ENCODE measurements at places on chromosomes 6 and 20.

- DNase-seq = peak; percentile 30
These were observed 684 bp downstream of the ZNFX1 start for GRCh38 chr20:49276961-49277785.

GRCh38 chr6:21395121-21395520 lies 198.4 kb upstream of the SOX4 start:
- no peak for DNase-seq

- no peak for DNase-seq
These were observed 89.5 kb downstream of the SNX5 start for GRCh38 chr20:17878912-17879602.

DNA sequence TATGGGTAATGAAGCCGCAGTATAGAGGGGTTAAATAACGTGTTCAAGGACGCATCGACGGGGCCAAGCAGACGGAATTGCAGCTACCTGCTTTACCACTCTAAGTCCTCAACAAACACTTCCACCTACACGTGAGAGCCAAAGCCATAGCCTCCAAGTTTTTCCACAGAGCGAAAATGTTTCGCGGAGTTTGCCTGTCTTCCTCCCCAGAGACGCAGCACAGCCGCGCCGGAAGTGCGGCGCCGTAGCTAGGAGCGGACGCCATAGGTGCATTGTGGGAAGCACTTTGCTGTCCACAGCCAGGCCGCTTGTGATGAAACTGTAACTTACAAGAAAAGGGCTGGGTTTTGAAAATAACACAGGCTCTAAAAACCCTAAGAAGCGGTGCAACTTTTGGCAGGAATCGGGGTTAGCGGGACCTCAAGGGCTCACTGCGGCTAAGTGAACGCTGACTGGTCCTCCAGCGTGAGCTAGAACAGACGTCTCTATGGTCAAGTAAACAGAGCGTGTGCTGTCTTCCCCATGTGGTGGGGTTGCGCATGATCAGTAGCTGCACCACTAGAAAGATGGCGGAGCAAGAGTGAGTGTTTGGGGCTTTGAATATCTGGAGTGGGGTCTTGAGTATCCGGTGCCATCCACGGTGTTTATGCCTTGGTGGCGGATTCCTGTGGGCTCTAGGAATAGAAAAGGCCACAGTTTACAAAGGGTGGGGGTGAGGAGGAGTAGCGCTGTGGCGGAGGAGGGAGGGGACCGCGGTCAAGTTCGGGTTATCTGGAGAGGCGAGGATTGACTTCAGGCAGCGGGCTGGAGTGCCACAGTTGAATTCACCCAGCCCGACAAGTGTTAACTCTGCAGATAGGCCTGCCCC lies at the start of gene RPL7L1:
RPL7L1 (plus strand) TSS at position 245 of the 868 bp plus-strand sequence; CDS start at position 540, 295 bp downstream.
- peak; percentile 83 for DNase-seq

DNA sequence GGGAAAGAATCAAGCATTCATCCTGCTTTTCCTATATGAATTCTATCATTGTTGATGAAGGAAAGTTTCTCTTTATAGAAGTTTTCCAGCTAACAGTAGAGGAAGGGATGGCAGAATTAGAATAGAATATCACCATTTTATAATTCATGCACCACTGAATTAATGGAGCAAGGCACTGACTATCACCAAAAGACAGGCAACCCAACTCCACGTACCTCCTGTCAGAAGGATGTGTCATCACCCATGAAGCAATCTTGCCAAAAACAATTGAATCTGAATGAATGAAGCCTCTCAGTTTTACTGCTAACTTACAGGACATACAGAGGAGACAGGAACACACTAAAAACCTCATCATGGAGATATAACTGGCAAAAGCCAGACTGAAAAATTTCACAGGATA lies 122.4 kb downstream of the NFATC2 start:
- no peak for DNase-seq

- DNase-seq = no peak
These were observed 9.7 kb upstream of the JAG1 start for GRCh38 chr20:10683537-10683936.

DNA sequence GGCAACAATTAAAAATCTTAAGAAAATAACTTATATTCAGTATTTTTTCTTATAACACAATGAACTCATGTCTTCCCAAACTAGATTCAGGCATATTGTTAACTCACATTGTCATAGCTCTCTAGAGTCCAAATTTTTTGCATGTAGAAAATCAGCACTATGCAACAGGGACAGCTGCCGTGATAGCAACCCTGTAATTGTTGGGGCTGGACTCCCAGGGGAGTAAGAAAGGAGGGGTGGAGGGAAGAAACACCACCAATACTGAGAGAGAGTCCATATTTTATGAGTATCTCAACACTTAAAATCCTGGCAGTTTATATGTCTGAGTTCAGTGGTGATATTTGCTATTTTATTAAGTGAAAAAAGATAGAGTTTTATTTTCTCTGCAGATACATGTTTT lies 89.6 kb upstream of the HS3ST5 start:
- no peak for DNase-seq

GRCh38 chr6:52435345-52435744 lies 15.2 kb downstream of the EFHC1 start:
- DNase-seq = no peak

DNA sequence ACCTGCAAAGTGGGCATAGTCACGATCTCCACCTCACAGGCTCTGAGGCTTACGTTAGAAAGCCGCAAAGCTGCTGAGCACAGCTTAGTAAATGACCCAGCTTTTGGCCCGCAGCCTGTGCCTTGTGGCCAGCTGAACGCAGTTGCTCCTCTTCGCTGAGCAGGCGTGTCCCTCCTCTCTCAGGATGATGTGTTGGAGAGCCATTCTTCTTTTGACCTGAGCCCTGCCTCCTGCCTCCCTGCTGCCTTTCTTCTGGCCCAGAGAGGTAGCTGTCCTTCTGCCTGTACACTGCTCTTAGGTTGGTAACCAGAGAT lies 47.6 kb upstream of the MYL9 start:
- no peak for DNase-seq

- DNase-seq = no peak
These were observed 255.4 kb upstream of the IRAK1BP1 start for GRCh38 chr6:78611886-78612480.

GRCh38 chr6:23269436-23269835 lies 700.1 kb downstream of the HDGFL1 start:
- no peak for DNase-seq

DNA sequence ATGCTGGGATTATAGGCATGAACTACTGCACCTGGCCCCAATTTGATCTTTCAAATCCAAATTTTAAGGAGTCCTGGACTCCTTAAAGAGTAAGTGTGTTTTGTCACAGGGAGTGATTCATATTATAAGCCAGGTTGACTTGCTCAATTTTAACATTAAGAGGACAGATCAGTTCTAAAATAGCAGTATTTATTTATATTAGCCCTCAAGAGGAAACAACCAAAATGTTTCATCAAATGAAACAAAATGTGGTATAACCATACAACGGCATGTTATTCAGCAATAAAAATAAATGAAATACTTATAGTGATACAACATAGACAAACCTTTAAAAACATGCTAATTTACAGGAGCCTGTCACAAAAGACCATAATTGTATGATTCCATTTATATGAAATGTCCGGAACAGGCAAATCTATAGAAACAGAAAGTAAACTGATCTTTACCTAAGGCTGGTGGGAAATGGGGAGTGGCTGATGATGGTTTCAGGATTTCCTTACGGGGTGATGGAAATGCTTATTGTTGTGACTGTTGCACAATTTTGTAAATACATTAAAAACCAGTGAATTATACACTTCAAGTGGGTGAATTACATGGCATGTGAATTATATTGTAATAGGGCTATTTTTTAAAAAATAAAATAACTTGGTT lies 637.4 kb downstream of the MMUT start:
- no peak for DNase-seq

- DNase-seq = no peak
These were observed 539.4 kb downstream of the PTPRT start for GRCh38 chr20:42650191-42650746.

GRCh38 chr20:1657556-1658334 lies at the start of gene SIRPG:
Gene SIRPG (minus strand): TSS chr20:1657779. CDS start chr20:1657714, 65 bp downstream.
- no peak for DNase-seq

DNA sequence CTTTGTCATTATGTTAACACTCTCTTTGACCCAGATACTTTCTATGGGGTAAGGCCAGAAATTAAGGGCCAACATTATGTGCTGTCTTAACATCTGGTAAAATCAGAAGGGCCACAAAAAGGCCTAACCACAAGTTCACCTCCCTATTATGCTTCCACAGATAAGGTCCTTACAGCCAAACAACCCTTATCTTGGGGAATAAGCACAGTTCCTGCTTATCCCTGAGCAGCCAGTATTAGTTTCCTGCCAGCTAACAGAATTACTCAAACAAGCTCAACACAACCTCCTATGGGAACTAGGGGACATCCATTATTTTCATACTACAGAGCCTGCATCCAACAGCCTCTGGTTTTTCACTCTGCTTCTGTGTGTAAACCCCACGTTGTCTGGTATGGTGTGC lies 724.8 kb downstream of the HACE1 start:
- no peak for DNase-seq

DNA sequence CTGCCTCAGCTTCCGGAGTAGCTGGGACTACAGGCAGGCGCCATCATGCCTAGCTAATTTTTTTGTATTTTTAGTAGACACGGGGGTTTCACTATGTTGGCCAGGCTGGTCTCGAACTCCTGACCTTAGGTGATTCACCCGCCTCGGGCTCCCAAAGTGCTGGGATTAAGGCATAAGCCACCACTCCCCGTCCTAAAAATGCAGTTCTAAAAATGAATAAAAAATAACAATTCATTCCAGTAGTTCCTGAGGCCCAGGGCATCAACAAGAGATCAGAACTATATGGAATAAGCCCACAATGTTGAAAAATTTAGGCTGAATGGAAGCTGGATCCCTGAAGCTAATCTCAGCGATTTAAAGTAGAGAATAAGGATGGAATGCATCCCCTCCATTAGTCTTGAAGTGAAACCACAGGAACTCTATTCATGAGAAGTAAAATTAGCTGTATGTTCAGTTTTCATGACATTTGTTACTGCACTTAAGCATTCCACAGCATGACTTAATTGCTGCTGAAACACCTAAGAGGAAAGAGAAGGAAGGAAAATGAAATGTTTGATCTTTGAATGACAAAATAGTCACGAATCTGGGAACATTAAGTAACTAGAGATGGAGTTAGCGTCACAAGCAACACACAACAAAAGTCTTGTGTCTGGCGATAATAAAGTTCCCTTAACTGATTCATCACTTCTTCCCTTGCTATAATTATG lies 80.4 kb upstream of the RIPOR2 start:
- no peak for DNase-seq

DNA sequence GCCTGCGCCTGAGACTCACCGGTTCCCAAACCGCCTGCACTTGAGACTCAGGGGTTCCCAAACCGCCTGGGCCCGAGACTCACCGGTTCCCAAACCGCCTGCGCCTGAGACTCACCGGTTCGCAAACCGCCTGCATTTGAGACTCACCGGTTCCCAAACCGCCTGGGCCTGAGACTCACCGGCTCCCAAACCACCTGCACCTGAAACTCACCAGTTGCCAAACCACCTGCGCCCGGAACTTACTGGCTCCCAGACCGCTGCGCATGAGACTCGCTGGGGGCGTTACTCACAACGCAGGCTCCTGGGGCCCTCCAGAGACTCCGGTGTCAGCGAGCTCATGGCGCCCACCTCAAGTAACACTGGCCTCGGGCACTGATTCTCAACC lies 90.2 kb downstream of the DACT2 start:
- no peak for DNase-seq

GRCh38 chr6:2274981-2275891 lies 29.8 kb upstream of the GMDS start:
- DNase-seq = no peak

DNA sequence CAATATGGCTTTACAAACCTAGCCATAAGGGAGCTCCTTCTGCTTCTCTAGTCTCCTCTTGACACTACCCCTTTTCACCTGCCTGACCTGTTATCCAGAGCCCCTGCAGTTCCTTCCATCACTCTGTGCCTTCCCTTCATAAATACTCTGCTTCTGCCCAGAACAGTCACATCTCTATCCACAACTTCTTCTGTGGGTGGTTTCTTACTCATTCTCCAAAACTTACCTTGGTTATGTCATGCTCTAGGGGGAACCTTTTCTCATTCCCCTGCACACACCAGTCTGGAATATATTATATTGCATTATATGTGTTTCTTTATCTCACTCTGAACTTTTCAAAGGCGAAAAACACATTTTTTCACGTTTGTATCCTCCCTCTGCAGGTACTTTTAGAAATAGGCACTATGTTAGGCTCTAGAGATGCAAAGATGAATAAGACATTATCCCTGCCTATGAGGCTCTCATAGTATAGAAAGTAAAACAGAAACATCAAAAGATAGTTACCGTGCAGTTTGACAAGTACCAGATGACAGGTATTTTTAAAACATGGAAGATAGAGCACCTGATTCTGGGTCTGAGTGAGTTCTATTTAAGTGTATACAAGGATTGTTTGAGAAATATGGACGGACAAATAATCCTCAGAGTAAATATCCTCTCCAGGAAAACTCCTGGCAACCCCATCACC lies 51.5 kb downstream of the AIG1 start:
- peak; percentile 17 for DNase-seq

DNA sequence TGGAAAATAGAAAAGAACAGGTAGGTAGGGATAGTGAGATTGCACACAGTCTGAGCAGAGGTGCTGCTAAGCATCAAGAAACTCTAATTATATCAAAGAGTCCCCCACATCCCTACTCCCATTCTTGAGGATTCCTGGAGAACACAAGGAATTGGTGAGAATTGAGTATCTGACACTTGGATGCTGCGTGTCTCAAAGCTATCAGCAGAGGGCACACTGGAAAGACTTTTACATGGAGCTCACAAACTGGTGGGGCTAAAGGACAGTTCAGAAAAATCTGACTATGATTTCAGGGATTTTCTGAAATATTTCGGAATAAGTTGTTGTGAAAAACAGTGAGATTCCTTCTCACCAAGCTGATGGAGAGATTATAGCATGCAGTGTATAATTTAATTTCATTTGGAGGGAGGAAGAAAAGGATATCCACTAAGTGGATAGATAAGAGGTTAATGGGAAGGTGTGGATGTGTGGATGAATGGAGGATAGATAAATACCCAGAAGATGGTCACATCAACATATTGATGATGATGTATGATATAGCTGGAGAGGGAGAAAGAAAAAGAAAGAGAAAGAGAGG lies 215.4 kb upstream of the DEFB112 start:
- no peak for DNase-seq

DNA sequence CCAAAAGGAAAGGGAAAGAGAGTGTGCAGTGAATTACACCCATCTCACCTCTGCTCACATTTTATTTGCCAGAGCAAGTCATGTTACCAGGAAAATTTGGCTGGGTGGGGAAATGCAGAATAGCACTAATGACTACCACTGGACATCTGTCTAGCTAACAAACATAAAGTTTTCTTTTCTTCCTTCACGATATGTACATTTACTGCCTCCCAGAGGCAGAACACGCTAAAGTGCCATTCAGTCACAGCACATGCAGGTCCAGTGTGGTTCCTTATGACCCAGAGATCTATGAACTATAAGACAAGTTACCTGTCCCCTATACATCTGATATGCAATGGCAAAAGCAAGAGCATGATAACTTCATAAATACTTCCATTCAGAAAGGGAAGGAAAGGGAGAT lies 194.1 kb downstream of the OGFRL1 start:
- DNase-seq = no peak

DNA sequence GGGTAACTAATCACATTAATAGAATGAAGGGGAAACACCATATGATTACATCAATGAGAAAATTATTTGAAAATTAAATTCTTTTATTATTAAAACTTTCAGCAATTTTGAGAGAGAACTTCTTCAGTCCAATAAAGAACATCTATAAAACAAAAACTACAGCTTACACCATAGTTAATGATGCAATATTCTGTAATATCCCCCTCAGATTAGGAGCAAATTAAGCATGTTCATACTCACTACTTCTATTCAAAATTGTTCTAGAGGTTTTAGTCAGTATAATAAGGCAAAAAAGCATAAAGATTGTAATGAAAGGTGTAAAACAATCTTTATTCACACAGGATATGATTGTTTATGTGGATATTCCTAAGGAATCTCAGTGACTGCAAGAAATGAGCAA lies 465.4 kb downstream of the CD109 start:
- no peak for DNase-seq
